ENCODE measurements at places on chromosomes 1 and 21.

GRCh38 chr1:28775121-28775942 is 36.6 kb upstream of the OPRD1 start:
- no peaks in the 10 kb centered on the region for H3K27me3 ChIP-seq
- H3K27ac ChIP-seq, result no peak overlapping the region
- no peak overlapping the region for H3K4me3 ChIP-seq
- no peak for DNase-seq
- no peaks in the 10 kb centered on the region for H3K4me1 ChIP-seq
- H3K36me3 ChIP-seq, result peaks cover 53% of the 10 kb centered on the region

GRCh38 chr1:232728507-232729263 is 76.5 kb upstream of the MAP10 start:
- H3K27me3 ChIP-seq, result no peaks in the 10 kb centered on the region
- no peak for DNase-seq
- H3K27ac ChIP-seq, result no peak overlapping the region
- no peaks in the 10 kb centered on the region for H3K4me1 ChIP-seq
- no peak overlapping the region for H3K4me3 ChIP-seq

DNA sequence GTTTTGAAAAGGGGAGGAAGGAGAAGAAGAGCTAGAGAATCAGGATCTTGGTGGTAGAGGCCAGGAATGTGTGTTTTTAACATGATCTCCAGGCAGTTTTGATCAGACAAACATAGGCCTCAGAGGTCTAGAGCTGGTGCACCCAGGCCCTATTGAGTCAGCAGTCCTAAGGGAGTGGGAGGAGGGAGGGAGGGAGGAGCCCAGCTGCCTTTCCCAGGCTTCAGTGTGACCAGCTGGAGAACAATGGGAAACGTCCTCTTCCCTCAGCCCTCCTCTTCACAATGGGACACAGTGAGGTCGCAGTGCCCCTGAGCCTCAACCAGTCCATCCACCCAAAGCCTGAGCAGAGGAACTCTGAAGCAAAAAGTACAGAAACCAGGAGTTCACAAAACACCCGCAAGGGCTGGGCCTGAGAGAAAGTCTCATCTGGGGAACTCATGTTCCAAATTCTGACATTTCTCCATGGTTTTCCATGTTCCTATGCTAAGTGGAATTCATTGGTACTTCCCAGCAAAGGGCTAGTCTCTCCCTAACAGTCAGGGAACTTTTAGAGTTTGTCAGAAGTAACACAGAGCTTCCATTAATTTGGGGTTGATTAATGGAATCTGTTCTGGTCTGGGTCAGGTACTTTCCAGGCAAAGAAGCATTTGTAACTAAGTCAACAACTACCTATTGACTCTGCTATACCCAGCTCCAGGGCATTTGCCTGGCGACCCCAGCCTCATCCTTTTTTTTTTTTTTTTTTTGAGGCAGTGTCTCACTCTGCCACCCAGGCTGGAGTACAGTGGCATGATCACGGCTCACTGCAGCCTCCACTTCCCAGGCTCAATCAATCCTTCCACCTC is 37.5 kb downstream of the ELAPOR1 start:
- no peaks in the 10 kb centered on the region for H3K27me3 ChIP-seq
- H3K27ac ChIP-seq, result no peak overlapping the region
- H3K4me1 ChIP-seq, result peaks cover 30% of the 10 kb centered on the region
- DNase-seq, result peak; percentile 17

- DNase-seq, result peak; percentile 12
- no peak overlapping the region for H3K4me3 ChIP-seq
- H3K27me3 ChIP-seq, result no peaks in the 10 kb centered on the region
- no peaks in the 10 kb centered on the region for H3K36me3 ChIP-seq
- no peak overlapping the region for H3K27ac ChIP-seq
Measured at GRCh38 chr1:231315887-231316286, 21.8 kb downstream of the EXOC8 start.

GRCh38 chr1:202998836-202999750 is 8.1 kb upstream of the TMEM183A start:
- H3K27me3 ChIP-seq, result peaks cover 5% of the 10 kb centered on the region
- no peak overlapping the region for H3K4me3 ChIP-seq

- no peak for DNase-seq
- H3K4me3 ChIP-seq, result peak overlapping the region; percentile 92
- H3K36me3 ChIP-seq, result no peaks in the 10 kb centered on the region
- H3K27me3 ChIP-seq, result no peaks in the 10 kb centered on the region
- H3K27ac ChIP-seq, result no peak overlapping the region
Measured at GRCh38 chr21:15061747-15062605, 2.8 kb downstream of the NRIP1 start.

DNA sequence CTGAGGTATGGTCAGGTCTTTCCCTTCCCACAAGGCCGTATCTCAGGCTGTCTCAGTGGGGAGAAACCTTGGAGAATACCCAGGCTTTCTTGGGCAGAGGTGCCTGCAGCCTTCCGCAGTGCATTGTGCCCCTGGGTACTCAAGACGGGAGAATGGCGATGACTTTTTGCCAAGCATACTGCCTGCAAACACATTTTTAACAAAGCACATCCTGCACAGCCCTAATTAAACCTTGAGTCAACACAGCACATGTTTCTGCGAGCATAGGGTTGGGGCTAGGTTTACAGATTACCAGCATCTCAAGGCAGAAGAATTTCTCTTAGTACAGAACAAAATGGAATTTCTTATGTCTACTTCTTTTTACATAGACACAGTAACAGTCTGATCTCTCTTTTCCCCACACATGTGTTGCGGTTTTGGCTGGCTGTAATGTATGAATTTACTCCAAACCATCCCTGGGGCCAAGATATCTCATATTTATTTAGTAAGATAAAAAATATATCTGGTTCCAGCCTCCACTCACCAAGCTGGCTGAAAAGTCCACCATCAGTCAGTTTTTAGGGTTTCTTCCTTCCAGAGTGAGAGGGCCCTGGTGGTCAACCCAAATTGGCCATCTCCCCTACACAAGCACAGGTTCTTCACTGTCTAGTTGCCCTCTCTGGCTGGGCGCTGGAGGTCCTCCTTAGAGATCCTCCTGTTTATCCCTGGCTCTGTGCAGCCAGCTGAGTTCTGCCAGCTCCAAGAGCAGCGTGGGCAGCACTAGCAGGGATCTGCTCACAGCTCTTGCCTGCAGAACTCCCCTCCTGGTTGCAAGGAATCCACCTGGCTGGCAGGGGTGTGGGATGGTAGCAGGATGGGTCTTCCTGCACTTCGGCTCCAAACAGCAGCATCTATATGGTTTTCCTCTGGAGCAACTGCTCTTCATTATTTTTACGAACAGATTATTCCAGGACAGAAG is 2.6 kb downstream of the FAAH start:
- H3K4me1 ChIP-seq, result peaks cover 5% of the 10 kb centered on the region
- peaks cover 15% of the 10 kb centered on the region for H3K27me3 ChIP-seq
- no peaks in the 10 kb centered on the region for H3K36me3 ChIP-seq
- DNase-seq, result no peak
- no peak overlapping the region for H3K4me3 ChIP-seq

DNA sequence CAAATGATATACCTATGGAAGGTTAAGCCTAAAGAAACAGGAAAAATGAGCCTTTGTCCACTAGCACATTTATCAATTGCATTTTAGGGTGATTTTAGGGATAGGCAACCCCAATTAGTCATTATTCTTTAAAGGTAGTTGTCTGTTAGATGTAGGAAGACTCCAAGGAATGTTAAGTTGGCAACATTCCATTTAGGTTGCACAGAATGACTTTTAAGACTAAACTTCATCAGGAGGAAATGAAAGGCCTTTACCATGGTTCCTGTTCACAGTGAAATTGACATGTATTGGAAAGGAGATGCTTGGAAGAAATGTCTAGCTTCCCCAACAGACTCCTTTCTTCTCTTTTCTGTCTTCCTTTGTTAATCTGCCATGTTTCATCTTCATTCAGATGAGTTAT is 1.6 kb upstream of the APOBEC4 start:
- DNase-seq, result no peak
- no peaks in the 10 kb centered on the region for H3K27me3 ChIP-seq
- no peak overlapping the region for H3K27ac ChIP-seq
- no peaks in the 10 kb centered on the region for H3K36me3 ChIP-seq
- H3K4me3 ChIP-seq, result no peak overlapping the region
- peaks cover 2% of the 10 kb centered on the region for H3K4me1 ChIP-seq

DNA sequence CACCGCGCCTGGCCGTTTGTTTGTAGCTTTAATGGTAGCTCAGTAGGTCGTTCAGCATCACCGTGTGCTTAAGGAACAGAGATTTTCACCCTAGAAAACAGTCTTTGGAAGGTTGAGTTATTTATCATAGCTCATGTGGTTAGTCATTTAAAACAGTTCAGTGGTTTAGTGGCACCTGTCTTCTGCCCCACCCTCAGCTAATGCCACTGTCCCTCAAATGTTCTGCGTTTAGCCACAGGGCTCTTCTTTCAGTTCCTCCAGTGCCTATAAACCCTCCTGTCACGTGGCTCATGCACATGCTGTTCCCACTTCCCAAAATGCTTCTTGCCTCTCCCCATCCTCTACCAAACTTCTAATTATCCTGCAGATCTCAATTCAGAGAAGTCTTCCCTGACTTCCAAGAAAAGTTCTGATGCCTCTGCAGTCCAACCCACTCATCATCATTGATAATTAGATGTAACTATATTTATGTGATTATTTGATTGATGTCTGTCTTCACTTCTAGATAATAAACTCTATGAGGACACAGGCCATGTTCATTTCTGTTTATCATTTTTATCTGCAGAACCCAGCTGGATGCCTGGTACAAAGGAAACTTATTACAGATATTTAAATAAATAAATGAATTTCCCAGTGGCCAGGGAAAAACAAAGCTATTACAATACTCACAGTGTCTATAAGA is 14.4 kb upstream of the DIPK1A start:
- no peaks in the 10 kb centered on the region for H3K36me3 ChIP-seq
- H3K27me3 ChIP-seq, result no peaks in the 10 kb centered on the region
- no peaks in the 10 kb centered on the region for H3K4me1 ChIP-seq
- DNase-seq, result no peak
- H3K27ac ChIP-seq, result no peak overlapping the region

DNA sequence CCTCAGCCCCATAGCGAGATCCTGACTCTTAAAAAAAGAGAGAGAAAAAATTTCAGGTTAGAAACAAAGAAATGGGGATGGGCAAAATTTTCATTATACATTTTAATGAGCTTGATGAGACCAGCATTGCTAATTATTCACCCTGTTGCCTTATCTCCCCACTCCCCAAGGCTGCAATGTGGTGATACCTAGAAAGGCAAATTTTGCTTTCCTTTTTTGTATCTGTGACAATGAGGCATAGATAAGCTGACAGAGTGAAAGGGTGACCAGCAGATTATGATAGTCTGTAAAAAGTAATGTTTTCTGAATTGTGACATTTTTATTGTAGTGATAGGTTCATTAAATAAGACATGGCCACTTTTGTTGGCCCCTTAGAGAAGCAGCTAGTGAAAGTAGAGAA is 12.9 kb downstream of the SRRM1 start:
- H3K27me3 ChIP-seq, result no peaks in the 10 kb centered on the region
- DNase-seq, result no peak
- H3K27ac ChIP-seq, result no peak overlapping the region
- H3K4me3 ChIP-seq, result no peak overlapping the region
- peaks cover 33% of the 10 kb centered on the region for H3K36me3 ChIP-seq
- no peaks in the 10 kb centered on the region for H3K4me1 ChIP-seq

- no peak for DNase-seq
- no peak overlapping the region for H3K4me3 ChIP-seq
- H3K27ac ChIP-seq, result no peak overlapping the region
- no peaks in the 10 kb centered on the region for H3K36me3 ChIP-seq
- H3K27me3 ChIP-seq, result no peaks in the 10 kb centered on the region
- peaks cover under 1% of the 10 kb centered on the region for H3K4me1 ChIP-seq
Measured at GRCh38 chr1:73907051-73907450, 290.9 kb downstream of the LRRIQ3 start.

DNA sequence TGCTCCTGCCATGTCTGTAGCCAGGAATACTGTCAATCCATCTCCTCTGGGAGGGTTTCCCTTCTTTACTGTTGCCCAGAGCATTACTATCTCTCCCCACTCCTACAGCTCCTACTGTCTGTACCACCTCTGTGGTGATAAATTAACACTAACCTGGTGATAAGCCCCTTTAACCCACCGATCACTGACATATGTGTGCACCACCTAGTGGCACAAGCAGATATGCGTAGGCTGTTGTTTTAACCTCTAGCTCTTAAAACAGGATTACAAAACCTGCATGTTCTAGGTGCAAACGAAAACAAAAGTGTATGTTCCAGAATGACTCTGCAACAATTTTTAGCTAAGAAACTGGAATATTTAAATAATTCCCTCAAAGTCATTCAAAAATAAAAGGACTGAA is 93.9 kb upstream of the BEND5 start:
- no peak overlapping the region for H3K27ac ChIP-seq
- no peaks in the 10 kb centered on the region for H3K4me1 ChIP-seq
- H3K36me3 ChIP-seq, result no peaks in the 10 kb centered on the region
- DNase-seq, result no peak

GRCh38 chr1:50966991-50967390 is 3.1 kb upstream of the CDKN2C start:
- peaks cover 11% of the 10 kb centered on the region for H3K4me1 ChIP-seq
- H3K4me3 ChIP-seq, result no peak overlapping the region
- DNase-seq, result no peak
- H3K27ac ChIP-seq, result no peak overlapping the region
- H3K27me3 ChIP-seq, result peaks cover 4% of the 10 kb centered on the region

DNA sequence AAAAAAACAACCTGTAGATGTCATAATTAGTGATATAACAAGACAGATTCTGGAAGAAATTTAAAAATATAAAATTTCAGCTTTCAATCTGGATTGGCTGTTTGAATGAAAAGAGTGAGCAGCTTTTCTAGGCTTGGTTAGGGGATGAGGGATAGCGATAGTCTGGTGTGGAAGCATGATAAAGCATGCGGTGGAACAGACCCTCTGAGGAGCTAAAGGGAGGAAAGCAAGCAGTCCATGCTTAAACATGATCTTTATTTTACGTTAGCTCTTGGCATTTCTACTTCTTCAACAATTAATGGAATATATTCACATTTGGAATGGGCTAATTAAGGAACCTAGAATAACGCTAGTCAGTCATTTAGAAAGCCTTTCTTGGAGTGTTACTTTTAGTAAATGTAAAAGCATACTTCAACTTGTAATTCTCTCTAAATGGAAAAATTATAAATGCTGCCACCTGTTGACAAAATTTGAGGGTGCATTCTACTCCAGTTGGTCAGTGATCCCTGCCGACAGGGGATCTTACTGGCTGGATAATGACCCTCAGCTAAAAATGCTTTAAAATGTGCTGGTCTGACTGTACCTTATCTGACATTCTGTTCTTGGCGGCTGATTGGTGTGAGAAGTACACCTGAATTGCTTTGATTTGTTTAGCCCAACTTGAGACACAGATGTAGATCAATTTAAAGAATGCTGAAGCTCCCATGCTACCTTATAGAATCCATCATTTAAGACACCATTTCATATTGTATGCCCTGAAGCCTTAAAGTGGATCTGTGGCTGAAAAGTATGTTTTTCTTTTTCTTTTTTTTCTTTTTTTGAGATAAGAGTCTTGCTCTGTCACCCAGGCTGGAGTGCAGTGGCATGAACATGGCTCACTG is 61.2 kb downstream of the AK4 start:
- H3K27me3 ChIP-seq, result no peaks in the 10 kb centered on the region
- DNase-seq, result no peak
- H3K27ac ChIP-seq, result no peak overlapping the region
- no peak overlapping the region for H3K4me3 ChIP-seq
- H3K36me3 ChIP-seq, result no peaks in the 10 kb centered on the region
- H3K4me1 ChIP-seq, result no peaks in the 10 kb centered on the region

GRCh38 chr1:55155522-55155921 is 59.6 kb downstream of the USP24 start:
- H3K36me3 ChIP-seq, result peaks cover 97% of the 10 kb centered on the region
- no peak overlapping the region for H3K4me3 ChIP-seq
- DNase-seq, result no peak
- H3K27ac ChIP-seq, result no peak overlapping the region
